SW480 (cell line): ENCODE measurements at places on chromosomes 2 and 18.

- no peak for DNase-seq
Measured at GRCh38 chr18:58699551-58699950, 28.3 kb downstream of the MALT1 start.

DNA sequence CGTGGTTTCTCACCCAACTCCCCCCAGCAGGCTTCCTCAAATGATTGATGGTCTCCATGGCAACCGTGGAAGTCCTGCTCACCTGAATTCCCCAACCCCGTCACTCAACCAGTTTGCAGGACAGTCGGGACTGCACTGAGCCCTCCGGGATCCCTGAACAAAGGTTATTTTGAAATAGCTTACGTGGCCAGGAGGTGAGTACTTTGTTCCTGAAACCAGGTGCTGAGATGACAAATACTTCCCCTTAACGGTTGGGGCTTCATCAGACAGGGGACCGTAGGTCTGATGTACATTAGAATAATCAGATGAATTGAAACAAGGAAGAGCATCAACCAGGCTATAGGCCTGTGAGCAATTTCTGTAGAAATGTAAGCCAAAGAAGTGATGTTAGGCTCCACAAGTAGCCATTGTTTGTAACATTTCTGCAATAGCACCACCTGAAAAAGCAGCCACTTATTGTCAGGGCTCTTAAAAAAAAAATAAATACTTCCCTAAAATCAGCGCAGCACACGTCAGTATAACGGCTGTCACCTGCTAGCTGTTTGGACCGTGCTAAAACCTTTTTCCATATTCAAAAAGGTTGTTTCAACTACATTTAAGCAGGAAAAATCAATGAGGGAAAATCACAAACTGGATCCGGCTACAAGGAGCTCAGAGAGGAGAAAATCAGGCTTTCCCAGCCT lies 206.4 kb upstream of the ID2 start:
- DNase-seq: peak; percentile 69

DNA sequence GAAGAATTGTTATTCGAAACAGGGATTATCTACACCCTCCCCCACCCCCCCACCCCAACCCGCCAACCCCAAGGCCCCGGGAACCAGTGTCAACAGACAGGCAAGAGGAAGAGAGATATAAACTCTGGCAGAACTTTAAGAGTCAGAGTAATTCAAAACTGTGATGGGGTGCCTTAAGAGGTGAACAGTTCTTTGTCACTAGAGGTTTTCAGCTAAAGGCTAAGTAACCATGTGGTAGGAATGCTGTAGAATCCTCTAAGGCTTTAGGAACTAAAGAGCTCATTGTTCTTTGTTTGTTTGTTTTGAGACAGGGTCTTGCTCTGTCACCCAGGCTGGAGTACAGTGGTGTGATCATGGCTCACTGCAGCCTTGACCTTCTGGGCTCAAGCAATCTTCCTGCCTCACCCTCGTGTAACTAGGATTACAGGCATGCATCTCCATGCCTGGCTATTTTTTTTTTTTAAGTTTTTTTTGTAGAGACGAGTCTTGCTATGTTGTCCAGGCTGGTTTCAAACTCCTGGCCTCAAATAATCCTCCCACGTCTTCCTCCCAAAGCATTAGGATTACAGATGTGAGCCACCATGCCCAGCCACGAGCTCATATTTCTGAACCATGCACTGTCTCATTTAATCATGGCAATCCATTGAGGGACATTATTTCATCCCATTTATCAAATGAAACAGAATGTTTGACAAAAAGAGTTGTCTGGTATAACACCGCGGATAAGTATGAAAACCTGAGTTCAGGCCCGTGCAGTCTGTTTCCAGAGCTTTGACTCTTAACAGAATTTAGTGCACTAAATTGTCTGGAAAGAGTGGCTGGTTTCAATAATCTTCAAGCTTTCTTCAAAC lies 20.8 kb upstream of the TMEM17 start:
- no peak for DNase-seq

DNA sequence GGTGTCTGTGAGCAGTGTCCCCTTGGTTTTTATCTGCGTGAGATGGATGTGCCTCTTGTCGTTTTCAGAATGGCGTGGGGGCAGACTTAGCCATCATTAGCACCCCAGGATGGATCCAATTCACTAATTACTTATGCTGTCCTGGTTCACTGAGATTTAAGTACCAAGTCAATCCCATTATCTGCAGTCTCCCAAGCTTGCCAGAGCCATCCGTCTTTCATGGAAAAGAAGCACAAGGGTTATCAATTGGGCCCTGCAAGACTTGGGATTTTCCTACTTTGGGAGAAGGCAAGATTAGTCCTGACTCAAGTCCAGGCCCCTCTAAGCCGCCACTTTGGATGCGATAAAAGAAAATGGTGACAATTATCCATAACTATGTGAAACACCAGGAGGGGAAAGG lies 404.0 kb downstream of the TMEM182 start:
- no peak for DNase-seq

GRCh38 chr2:216406826-216407225 lies 5.5 kb upstream of the SMARCAL1 start:
- no peak for DNase-seq

DNA sequence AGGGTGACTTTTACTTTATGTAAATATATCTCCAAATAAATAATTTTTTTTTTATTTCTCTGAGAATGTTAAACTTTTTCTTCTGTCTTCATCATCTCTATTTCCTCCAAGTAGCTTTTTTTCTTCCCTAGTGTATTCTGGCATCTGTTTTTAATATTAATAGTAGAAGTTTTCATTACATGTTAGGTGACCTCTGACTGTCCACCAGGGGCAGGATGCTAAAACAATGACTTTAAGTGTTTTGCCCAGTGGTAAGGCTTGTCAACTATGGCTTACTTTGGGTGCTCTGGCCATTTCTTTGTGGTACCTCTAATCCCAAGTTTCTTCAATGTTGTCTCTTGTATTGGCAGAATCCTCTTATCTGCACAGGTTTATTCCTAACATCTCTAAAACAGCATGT lies 127.1 kb downstream of the SRBD1 start:
- no peak for DNase-seq

DNA sequence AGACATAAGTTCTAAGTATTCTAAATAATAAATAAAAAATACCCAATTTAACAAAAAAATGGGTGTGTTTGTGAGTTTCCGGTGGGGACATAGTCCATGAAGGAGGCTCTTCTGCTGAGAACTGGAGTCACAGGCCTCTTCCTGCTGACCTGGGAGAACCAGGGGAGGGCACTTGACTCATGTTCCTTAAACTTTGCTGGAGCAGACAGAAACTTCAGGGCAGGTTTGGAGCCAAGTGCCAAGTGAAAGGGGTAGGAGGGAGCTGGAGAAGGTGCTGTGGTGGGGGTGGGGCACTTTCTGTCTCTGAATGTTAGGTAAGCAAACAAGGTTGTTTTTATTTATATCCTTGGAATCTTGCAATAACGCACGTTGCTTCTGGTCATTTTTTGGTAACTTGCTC lies 78.8 kb upstream of the TTN start:
- DNase-seq: no peak

DNA sequence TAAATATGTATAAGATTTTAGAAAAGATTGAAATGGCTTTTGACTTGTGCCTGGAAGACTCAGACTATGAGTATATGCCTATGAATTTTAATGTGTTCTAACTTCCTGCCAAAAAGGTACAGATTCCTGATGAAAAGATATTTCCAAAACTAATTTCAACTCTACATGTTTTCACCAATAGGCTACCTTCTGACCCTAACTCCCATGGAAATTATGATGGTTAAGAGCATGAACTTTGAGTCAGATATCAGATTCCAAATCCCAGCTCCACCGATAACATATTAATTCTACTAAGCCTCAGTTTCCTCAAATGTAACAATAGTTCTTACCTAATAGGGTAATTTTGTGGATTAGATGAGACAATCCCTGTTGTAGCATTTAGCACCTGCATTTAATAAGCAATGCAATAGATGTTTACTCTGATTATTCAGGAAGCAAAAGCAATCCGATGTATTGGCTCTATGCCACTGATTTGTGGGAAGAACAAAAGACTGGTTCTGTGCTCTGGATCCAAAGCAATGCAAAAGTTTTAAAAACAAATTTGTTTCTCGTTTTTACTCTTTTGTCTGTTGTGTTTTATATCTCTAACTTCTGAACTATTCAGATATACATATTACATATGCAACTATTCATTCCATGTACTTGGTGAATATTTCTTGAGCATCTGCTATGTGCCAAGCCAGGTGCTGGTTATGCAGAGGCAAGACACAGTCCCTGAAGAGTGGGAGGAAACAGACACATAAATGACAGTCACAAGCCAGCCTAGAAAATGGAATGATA lies 115.4 kb downstream of the GATA6 start:
- DNase-seq: no peak

DNA sequence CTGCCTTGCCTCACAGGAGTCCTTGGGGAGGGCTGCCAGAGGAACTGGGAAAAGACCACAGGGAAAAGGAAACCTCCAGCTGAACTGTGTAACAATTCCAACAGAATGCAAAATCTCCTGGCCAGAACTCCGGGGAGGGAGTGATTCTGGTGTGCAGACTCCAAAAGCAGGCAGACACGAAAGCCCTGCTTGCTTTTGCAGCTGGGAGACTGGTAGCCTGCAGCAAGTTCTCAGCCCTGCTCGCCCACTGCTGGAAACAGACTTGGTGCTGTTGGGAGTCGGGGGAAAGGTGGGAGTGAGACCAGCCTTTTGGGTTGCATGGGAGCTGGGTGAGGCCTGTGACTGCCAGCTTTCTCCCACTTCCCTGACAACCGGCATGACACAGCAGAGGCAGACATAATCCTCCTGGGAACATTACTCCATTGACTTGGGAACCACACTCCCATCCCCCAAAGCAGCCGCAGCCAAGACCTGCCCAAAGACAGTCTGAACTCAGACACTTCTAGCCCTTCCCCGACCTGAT lies 26.0 kb upstream of the NMI start:
- no peak for DNase-seq

GRCh38 chr2:54107903-54108615 lies 7.4 kb upstream of the ACYP2 start:
- no peak for DNase-seq

GRCh38 chr2:203973000-203973399 lies 36.4 kb downstream of the ICOS start:
- no peak for DNase-seq

- DNase-seq: no peak
Measured at GRCh38 chr2:230144355-230144754, 75.4 kb downstream of the SP110 start.

GRCh38 chr18:13357289-13357688 lies 138.7 kb downstream of the LDLRAD4 start:
- no peak for DNase-seq

- DNase-seq: no peak
Measured at GRCh38 chr2:169137924-169138323, 68.6 kb downstream of the DHRS9 start.

- DNase-seq: no peak
Measured at GRCh38 chr2:58649756-58650155, 408.6 kb upstream of the FANCL start.

- no peak for DNase-seq
Measured at GRCh38 chr18:13288509-13289133, 70.1 kb downstream of the LDLRAD4 start.

DNA sequence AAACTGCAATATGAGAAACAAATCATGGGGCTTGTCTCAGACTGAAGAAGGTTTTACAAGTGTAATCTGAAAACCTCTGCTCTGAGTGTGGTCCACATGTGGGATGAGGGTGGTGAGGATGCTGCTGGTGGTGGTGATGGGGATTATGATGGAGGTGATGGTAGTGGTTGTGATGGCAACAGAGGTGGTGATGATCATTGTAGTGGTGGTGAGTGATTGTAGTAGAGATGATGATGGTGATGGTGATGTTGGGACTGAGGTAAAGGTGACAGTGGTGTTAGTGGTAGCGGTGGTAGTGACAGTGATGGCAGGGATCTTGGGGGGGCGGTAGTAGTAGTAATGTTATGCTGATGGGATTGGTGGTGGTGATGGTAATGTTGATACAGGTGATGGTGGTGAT lies 217.8 kb downstream of the ANAPC1 start:
- DNase-seq: no peak

- DNase-seq: no peak
Measured at GRCh38 chr2:159922563-159922962, 124.6 kb upstream of the CD302 start.

DNA sequence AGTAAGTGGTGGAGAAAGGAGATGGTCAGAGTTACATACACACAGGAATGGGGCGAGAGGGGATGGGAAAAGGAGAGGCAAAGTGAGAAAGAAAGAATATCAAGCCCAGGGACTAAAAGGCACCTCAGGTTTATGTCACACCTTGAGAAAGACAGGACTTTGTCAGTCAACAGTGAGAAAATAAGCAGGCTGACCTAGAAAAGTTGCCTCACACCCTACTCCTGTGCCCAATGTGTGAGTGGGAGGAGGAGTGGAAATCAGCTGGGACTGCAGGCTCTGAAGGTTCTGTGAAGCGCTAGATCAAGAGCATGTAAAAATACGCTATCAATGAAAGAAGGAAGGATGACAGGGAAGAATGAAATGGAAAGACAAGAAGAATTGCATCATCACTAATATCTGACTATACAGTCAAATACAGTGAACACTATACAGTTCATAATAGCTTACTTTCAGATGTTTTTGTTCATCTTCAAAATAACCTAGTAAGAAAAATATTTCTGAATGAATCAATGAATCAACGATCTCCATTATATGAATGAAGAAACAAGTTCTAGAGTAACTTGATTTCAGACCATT lies 10.7 kb downstream of the VPS54 start:
- no peak for DNase-seq

DNA sequence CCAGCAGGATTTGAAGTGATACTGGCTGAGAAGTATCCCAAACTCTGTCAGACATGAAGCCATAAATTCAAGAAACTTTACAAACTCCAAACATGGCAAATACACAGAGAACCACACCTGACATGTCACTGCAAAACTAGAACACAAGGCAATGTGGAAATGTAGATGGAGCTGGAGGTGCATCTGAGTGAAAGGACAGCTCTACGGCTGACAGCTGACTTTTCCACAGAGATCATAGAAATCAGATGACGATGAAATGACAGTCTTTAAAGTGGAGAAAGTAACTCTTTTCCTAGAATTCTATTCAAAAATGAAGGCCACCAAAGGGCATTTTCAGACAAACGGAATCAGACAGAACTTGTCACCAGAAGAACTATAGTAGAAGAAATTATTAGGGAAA lies 97.5 kb downstream of the LDLRAD4 start:
- DNase-seq: no peak

DNA sequence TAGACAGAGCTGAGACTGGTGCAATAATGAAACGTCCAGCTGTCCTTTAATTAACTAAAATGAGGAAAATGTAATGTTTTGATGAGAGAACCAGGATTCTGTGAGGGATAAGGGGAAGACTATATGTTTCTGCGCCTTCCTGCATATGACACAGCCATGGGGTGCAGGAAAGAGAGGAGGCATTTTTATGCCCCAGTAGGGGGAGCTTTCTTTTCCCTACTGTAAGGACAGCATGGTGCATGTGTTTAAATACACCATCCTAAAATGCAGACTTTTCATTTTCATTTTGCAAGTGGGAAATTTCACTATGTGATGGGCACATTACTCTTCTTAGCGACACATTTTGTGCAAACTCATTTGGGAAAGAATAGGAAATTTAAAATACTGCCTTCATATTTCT lies 446.1 kb downstream of the ARHGAP15 start:
- DNase-seq: peak; percentile 1
